ENCODE measurements at places on chromosomes 12 and 14.

DNA sequence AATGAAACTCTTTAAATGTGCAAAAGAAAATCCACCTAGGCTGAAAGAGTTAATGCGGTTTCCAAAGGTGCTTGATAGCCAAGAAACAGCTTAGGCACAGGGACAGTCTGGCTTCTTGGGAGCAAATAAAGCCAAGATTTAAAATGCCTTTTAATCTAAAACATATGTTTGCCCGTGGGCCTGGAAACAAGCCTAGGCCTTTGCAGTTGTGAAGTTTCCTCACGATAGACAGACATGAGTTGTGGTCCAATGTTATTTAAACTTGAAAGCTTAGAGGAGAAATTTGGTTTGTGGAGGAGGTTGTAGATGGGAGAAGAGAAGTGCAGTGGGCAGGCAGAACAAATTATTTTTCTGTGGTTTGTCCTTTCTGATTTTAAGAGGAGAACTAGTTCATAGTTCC is 29.8 kb downstream of the PROX2 start:
- DNase-seq: no peak

DNA sequence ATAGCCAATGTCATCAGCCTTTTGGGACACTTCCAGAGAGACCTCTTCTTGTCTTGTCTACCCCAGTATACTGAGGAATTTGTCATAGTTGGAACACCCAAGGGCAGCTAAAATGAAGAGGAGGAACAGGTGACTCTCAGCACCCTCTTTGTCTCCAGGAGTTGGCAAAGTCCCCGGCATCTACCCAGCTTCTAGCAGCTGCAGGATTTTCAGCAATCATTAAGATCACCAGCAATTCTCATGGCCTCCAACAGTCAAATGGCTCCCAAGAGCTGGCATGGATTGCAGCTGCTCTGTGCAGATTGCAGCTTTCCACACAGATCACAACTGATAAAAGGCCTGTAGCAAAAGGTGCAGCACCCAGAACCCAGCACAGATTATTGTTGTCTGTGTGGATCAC is 32.9 kb downstream of the RERGL start:
- no peak for DNase-seq

DNA sequence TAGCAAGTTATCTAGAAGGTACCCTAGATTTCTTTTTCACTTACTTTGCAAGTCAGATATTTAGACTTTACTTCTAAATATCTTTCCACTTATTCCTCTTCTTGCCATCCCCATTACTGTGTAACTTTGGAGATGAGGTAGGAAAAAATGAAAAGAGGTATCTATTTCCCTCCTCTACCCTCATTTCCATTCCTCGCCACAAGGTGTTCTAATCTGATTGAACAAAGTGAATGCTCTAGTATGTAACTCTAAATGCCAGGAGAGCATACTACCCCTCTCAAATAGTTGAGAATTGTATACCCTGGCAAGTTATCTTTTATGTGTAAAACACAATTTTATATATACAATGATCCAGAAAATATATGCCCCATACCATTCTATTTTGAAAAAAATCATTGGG is 1.7 kb upstream of the LDHB start:
- no peak for DNase-seq

GRCh38 chr12:84497819-84498218 is 414.8 kb downstream of the SLC6A15 start:
- no peak for DNase-seq

- DNase-seq: no peak
Measured at GRCh38 chr12:56134897-56135296, 6.8 kb downstream of the ESYT1 start.

DNA sequence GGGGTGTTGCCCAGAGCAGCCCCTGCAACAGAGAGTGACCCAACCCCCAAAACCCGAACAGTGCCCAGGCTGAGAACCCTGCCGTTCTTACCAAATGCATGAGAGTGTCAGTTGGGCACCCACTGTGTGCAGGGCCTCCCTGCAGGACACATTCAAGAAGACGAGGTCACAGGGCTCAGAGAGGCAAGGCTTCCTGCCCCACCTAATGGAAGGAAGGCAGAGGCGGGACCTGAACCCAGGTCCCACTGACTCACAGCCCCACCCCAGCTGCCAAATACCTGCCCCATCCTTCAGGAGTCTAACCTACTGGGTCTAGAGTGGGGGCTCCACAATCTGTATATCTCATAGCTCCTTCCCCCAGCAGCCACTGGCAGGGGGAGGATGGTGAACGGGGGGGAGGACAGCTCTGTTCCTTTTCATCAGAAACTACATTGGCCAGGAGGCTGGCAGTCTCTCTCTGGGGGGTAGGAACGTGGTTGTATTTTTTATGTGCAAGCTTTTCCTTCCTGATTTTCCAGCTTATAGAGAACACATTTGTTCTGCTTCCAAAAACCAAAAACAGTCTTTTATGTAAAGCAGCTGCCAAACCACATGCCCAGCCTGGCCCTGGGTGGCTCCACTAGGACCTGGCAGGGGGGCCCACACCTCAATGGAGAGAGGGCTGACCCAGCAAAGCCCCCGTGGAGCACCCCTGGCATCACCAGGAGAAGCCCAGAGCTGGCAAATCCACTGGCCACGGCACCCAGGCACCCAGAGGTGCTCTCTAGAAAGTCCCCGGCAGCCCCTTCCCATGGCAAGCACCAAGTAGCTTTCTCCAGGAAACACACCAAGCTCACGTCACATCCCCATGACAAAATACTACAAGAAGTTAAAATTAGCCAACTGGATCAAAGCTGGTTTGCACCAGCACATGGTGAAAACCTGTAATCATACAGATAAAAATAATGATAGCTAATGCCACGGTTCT is 17.0 kb downstream of the NCOR2 start:
- DNase-seq: no peak

- no peak for DNase-seq
Measured at GRCh38 chr12:78799649-78800048, 64.9 kb upstream of the SYT1 start.

DNA sequence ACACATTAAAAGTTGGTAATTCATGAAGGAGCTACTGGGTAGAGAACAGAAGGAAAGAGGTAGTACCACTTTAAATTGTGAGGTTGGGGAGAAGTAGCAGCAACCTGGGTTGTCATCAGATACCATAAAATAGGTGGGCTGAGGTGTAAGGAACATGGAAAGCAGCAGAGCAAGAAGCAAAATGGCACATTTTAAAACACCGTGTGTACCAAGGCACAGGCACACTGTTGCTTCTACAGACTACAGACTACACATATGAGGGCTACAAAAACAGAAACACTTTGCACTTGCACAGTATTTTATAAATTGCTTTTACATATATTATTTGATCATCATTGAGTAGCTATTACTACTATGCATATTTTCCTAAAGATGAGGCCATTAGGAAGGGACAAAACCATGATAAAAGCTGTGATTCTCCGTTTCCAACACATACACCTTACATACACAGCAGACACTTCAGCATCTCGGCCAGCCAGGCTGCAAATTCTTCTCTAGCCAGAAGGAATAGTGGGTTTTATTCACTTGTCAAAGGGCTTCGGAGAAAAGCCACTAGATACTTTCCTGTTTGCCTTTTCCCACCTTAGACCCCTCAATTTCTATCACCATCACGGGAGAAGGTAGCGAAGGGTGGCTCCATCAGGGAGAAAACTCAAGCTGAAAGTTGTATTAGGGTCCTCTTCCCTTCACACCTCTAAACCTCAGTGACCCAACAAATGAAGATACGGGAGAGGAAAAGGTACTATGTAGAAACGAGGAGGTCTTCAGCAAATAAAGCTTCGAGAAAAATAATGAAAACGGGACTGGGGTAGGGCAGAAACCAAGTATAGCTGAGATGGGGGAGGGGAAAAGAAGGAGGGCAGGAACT is 1.6 kb downstream of the PYM1 start:
- no peak for DNase-seq

Measured in activated CD4-positive, alpha-beta T cell treated with anti-CD3 and anti-CD28 coated beads, Interleukin-2, Interleukin-6, amounts not matched to agents 100 ng/mL and 50 ng/mL, durations not matched to agents 16 hours and 8 hours (primary cell).